ENCODE measurements at places on chromosomes 2 and 18.

DNA sequence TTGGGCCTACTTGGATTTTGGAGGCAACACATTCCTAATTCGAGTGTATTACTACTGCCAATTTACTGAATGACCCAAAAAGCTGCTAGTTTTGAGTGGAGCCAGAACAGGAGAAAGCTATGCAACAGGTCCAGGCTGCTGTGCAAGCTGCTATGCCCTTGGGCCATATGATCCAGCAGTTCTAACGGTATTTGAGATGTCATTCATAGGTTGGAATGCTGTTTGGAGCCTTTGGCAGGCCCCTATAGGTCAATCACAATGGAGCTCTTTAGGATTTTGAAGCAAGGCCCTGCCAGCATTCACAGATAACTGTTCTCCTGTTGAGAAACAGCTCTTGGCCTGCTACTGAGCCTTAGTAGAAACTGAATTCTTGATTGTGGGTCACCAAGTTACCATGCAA lies 368.7 kb downstream of the CDH19 start:
- no peak for DNase-seq

DNA sequence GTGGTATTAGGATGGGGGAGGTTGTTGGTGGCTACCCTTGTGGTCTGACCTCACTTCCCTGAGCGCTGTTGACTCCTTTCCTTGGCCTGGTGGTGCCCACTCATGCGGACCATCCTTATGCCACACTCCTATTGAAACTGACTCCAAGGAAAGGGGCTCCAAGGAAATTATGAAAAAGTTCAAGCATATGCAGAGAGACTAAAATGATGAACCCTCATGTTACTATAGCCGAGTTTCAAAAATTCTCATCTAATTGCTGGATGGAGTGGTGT lies 96.2 kb upstream of the STPG4 start:
- no peak for DNase-seq

- no peak for DNase-seq
Measured at GRCh38 chr2:161625996-161626395, 1.8 kb downstream of the SLC4A10 start.

GRCh38 chr2:128449226-128450061 lies 130.8 kb upstream of the HS6ST1 start:
- DNase-seq, result no peak

DNA sequence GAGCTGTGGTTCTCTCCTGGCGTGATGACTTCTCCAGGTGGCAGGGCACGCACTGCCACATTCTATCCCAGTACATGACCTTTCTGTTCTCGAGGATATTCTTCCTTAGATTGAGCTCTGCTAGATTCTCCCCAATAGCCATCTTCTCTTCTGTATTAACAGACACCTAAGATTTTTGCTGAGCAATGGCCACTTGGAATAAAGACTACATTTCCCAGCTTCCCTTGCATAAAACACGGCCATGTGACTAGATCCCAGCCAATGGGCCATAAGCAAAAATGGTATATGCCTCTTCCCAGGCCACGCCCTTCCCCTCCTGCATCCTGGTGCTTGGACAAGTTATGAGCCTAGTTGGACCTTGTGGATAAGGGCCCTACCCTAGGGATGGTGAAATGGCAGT lies 82.1 kb downstream of the EIF2AK3 start:
- no peak for DNase-seq

DNA sequence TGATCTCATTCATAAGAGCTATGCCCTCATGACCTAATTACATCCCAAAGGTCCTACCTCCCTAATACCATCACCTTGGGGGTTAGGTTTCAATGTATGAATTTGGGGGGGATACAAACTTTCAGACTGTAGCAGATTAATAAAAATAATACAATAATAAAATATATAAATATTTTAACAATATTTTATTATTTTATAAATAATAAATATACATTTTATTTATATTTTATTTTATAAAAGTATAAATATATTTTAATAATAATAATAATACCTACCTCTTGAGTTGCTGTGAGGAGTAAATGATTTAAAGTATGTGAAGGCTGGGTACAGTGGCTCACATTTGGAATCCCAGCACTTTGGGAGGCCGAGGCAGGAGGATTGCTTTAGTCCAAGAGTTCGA lies 8.1 kb upstream of the SLC16A14 start:
- no peak for DNase-seq

DNA sequence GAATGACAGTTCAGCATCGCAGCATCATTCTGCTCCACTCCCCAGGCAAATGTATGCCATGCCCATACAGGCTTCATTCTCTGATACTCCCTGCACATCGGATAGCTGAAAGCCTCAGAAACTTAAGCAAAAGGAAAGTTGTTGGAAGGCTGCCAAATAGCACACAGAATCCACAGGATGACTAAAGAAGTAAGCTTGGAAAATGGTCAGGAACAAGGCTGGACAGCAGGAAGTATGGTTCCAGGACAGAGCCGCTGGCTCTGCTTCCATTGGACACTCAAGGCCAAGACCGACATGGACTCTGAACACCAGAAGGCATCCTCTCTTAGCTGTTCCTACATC lies 256.5 kb downstream of the CDH20 start:
- DNase-seq, result no peak
